Vagina (tissue), 2 donors: ENCODE measurements at places on chromosomes 2 and 18. TPM values are rescaled to one million over a fixed set of nuclear protein-coding genes. Genes with fewer than 3 reads are reported as not detected.

Gene C2orf66
- not detected for total RNA-seq

- DNase-seq = no peak
These were observed 79.3 kb upstream of the ITPRID2 start for GRCh38 chr2:181812106-181812743.

GRCh38 chr2:74186038-74186437 lies 7.4 kb upstream of the MOB1A start:
- no peak for DNase-seq

DNA sequence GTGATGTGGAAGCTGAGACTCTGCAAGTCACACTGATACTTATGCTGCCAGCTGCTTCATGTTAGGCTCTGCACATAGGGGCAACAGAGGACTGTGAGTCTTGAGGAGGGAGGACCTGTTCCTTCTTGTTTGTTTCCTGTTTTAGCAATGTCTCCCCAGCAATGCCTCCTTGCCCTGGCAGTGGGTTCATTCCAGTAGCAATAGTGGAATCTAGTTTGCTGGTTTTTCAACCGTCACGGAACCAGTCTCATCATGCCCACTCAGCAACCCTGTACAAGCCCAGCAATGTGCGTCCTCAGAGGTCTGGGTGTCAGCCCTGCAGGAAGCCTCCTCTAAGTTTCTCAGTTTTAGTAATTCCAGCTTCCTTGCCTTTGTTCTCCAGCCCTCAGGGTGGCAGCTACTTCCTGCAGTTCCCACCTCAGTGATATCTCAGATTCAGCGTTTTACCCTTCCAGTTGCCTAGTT lies 20.5 kb upstream of the ITGB6 start:
- DNase-seq = no peak

DNA sequence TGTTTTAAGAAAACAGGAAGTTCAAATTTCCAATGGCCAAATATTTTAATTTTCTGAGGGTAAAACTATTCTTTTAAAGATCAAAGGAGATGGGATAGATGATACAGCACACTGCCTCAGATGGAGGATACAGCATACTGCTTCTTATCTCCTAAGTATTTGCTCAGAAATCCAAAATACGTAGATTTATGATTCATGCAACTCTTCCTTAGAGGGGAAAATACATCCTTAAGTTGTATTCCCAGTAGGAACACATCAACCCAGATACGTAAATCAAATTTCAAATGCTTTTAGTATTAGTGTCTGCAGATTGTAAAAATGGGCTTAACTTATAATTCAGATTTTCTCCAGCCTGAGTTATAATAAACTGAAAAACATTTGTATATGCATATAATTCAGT lies 235.2 kb downstream of the ZNF385B start:
- DNase-seq = no peak

GRCh38 chr18:43668866-43669265 lies 391.6 kb upstream of the SYT4 start:
- DNase-seq = no peak

- no peak for DNase-seq
These were observed 100.9 kb downstream of the FHOD3 start for GRCh38 chr18:36398419-36398818.

DNA sequence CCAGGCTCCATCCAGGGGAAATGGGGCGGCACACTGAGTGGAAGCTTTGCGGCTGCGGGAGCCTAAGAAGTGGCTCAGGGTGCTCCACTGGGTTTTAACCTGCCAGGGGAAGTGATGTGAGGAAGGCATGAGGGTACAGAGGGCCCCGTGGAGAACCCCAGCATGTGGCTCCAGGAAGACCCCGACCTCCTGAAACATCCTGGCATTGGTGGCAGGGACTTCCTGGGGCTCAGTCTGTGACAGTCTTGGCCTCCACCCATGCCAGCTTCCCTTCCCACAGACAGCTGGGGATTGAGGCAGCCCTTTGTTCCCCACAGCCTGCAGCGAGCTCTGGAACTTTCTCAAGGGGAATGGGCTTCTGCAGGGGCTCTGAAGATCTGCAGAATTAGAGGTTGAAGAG lies 146.6 kb downstream of the TNS1 start:
- no peak for DNase-seq

DNA sequence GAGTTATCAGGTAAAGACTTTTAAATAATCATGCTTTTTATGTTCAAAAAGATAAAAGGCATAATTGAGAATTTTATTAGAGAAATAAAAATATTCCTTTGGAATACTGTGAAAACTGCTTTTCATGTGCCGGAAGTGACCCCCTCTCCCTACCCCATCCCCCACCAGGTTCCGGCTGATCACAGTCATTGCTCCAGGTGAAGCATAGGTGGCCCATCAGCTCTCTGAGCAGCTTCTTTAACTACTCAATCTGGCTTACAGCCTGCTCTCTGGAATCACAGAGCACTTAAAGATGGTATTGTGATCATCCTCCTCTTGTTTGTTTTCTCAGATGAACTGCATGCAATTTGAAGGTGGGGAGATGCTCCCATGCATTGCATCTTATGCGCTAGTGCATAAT lies 257.7 kb downstream of the EN1 start:
- DNase-seq = no peak

GRCh38 chr2:62974999-62975398 lies 75.6 kb upstream of the OTX1 start:
- no peak for DNase-seq

Gene ABCB11
- total RNA-seq = not detected

DNA sequence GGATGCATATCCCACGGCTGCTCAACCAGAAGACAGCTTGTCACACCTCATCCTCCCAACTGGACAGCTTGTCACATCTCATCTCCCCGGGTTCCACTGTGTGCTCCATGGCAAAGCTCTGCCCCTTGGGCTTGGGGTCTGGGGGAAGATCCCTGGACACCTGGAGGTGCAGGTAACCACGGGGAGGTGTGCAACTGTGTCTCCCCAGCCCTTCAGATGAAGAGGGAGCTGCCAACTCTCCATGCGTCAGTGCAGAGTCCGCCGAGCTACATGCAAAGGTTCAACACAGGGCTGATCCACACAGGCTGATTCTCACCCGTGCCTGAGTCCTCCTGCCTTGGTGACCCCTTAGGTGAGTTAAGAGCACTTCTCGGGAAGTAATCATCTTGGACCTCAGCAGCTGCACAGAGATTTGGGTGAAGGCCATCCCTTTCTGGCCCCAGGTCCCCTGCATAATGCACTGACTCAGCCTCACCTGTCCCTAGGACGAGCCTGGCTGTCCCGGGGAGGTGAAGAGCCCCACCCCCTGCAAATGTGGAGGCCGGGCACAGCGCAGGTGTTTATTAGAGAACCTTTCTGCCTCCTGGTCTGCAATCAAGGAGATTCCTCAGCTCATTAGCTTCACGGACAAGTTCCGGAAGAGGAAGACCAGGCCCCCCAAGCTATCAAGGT lies 157.9 kb downstream of the PXDN start:
- DNase-seq = no peak

Gene UGT1A4
- total RNA-seq = 0.98 TPM

- DNase-seq = no peak
These were observed 99.4 kb upstream of the TRIB2 start for GRCh38 chr2:12617366-12617765.

- no peak for DNase-seq
These were observed 686.0 kb downstream of the NRXN1 start for GRCh38 chr2:50345701-50346591.

Gene SERPINB2
- 25.5 TPM for total RNA-seq

DNA sequence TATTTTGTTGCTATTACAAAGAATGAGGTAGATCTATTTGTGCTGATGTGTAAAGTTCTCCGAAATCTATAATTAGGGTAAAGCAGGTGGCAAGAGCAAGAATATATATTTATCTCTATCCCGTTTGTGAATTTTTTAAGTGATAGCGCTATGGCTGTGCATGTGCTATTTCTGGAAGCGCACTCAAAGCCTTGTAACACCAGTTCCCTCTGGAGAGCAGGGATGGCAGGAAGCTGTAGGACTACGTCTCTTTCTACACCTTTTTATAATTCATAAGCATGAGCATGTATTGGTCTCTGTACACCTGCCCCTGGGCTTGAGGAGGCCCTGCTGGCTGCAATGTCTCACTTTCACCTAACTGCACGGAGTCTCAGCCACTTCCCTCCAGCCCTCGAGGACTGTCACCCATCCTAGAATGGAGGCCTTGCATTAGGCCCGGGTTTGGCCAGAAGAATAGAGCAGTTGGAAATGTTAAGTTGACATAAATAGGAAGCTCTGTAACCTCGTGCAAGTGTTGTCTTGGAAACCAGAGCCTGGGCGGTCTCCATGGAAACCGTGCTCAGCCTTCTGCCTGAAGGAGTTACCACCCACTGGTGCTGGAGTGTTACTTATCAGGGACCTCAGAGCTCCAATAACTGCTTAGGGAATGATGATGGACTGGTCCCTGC lies 20.9 kb downstream of the ITM2C start:
- no peak for DNase-seq

DNA sequence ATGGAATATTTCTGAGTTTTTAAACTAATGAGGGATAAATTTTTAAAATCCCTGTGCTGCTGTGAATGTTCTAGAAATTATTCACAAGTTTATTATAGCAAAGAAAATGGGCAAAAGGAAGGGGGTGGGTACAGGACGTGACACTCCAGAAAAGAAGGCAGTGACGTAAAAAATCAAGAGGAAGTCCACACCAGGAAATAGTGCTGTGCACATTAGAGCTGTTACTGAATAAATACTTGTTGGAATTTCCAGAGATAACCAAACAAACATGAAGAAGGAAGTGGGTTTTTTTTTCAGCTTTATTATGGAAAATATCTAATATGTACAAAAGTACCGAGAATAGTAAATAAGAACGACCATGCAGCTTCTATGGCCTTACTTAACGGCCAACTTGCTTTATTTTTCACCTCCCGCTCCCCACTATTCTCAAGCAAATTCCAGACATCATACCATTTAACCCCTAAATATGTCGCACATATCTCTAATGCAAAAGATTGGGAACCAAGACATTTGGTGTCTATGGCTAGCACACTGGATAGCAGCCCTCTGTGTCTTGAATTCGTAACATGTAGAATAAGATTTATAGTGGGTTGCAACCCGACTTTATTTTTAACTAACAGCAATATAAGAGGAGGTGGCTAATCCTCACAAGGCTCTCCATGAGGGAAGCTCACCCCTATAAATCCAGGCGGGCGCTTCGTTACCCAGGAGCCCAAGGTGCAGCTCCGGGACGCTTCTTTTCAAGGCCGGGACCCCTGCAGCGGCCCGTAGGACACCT lies 580 bp upstream of the NDUFV2 start:
- no peak for DNase-seq

DNA sequence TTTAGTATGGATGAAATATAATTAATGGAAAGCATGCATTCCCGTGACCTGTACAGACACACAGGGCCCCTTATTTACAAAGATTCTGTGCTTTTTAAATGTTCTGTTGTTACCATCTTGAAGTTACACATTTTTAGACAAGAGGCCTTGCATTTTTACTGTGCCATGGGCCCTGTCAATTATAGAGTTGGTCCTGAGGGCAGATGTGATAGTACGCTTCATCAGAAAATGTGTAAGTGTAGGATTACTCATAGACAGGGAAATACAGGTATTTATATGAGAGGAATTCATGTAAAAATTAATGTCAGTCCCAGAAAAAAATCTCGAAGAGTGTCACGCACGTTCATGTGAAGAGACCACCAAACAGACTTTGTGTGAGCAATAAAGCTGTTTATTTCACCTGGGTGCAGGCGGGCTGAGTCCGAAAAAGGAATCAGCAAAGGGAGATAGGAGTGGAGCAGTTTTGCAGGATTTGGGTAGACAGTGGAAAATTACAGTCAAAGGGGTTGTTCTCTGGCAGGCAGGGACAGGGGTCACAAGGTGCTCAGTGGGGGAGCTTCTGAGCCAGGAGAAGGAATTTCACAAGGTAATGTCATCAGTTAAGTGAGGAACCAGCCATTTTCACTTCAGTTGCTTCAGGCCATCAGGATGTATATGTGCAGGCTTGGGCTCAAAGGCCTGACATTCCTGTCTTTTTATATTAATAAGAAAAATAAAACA lies 12.2 kb upstream of the ALPK2 start:
- no peak for DNase-seq

- no peak for DNase-seq
These were observed 30.0 kb downstream of the MEMO1 start for GRCh38 chr2:31980674-31981356.

DNA sequence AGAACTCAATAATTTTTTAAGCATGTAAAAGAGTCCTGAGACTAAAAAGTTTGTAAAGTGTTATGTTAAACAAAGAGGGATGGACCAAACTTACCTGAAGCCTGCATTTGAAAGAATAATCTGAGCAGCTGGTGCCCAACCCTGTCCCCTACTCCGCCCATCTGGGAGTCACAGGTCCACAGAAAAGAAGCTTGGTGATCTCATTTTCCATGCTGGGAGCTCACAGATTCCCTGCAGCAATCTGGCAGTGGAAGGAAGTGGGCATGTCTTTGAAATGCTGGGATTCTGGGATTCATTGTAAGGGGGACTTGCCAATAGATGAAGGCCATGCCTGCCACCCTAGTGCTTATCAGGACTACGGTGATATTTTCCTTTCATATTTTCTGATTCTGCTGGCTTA lies 17.9 kb downstream of the CDH2 start:
- no peak for DNase-seq

Gene PECR
- total RNA-seq = 13.0 TPM

Gene PDCD1
- 3.9 TPM for total RNA-seq

DNA sequence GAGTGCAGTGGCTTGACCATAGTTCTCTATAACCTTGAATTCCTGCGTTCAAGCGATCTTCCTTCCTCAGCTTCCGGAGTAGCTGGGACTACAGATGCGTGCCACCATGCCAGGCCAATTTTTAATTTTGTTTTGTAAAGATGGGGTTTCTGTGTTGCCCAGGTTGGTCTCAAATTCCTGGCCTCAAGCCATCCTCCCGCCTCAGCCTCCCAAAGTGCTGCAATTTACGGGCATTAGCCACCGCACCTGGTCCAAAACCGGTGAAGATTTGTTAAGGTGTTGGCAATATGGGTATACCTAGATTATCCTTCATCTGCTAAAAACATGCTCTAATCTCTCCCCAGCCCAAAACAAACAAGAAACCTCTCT lies 1.3 kb upstream of the EIF2AK3 start:
- DNase-seq = no peak

Gene GKN2
- total RNA-seq = not detected

Gene ITPRIPL1
- 1.5 TPM for total RNA-seq

- no peak for DNase-seq
These were observed 493.0 kb upstream of the CNTNAP5 start for GRCh38 chr2:123532126-123532525.

GRCh38 chr2:88942798-88943197 lies 251.3 kb downstream of the RPIA start:
- no peak for DNase-seq

GRCh38 chr2:20666304-20667150 lies at the start of gene GDF7:
Gene GDF7, plus strand, starts transcription at chr2:20667144. Its CDS starts 96 bp downstream, at chr2:20667240.
- no peak for DNase-seq

GRCh38 chr18:49322765-49323490 lies 137.5 kb downstream of the DYM start:
- DNase-seq = no peak
